ENCODE measurements at places on chromosomes 4 and X.
A peak's percentile ranks its signal among the peaks of the same experiment; 100 is the strongest.

- DNase-seq = no peak
Observed at GRCh38 chr4:150722908-150723362, 141.0 kb downstream of the MAB21L2 start.

GRCh38 chr4:7806338-7807090 is 133.1 kb downstream of the AFAP1 start:
- DNase-seq = no peak

DNA sequence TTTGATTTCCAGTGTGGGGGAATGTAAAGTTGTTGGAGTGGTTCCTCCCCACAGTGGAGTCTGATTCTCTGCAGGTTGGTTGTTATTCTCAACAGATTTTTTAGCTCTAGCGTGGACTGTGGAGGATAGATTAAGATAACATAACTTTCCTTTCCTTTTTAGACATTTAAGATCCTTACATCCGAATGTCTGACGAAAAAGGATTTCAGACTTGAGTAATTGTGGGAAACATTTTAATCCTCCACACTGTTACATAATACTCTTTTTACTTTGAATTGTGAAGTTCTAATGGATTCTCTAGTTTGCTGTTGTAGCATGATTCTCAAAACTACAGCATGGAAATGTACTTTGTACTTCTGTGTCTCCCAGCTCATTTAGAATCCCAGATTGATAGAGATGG is 107.8 kb downstream of the ARHGAP10 start:
- no peak for DNase-seq

DNA sequence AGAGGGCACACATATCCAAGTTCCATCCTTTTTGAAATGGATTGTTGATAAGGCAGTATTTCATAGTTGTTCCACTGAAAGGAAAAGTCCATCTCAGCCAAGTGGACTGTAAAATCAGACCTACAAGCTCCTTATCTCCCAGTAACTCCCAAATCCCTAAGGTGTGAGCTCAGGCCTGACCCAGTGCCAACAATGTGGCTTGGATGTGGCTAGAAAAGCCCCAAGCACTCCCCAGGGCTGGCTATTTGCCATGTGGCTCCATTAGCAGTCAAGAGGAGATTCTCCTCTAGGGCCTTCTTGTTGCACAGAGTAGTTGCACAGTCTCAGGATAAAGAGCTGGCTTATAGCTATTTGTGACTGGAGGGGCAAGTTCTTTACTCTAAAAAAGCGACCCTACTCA is 25.0 kb upstream of the DGKK start:
- no peak for DNase-seq

GRCh38 chrX:154378059-154378798 is 866 bp upstream of the EMD start:
- DNase-seq = peak; percentile 44

DNA sequence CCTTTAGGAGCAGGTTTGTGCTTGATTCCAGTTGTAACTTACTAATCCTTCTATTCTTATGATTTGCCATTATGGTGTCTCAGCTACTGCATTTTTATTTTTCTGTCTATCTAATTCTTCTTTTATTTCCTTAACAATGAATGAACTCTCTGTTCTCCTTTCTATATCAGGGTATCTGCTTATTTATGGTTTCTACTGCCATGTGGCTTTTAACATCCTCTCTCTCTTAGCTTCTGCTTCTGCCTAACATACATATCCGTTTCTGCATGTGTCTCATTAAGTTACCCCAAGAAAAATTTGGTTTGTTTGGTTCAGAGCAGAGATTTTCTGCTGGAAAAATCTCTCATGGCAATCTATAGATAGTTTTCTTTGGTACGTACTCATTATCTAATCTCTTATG is 614.4 kb downstream of the RPA4 start:
- DNase-seq = no peak

DNA sequence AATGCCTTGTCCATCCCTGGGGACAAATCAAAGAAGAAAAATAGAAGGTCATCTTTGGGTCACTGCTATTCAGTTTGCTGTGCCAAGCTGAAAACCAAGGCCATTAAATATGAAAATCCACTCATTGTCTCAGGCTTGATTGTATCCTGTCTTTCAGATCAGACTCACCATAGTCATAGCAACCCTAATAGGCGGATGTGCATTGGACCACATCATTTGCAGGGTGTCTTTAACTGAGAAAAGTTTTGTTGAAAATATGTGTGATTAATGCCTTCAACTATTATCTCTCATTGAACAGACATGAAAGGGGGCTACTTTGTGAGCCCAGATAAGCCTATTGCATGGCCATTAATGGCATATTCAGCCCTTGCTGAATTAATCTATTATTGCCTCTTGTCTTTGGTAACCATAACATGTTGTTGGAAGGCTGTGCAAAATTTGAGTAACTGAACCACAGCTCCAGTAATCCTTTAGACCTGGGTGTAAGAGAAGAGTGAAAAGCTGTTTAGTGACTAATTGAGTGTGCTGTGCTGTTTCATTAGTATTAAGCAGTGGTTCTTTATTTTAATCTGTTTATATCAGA is 453.6 kb upstream of the EPHA5 start:
- no peak for DNase-seq

DNA sequence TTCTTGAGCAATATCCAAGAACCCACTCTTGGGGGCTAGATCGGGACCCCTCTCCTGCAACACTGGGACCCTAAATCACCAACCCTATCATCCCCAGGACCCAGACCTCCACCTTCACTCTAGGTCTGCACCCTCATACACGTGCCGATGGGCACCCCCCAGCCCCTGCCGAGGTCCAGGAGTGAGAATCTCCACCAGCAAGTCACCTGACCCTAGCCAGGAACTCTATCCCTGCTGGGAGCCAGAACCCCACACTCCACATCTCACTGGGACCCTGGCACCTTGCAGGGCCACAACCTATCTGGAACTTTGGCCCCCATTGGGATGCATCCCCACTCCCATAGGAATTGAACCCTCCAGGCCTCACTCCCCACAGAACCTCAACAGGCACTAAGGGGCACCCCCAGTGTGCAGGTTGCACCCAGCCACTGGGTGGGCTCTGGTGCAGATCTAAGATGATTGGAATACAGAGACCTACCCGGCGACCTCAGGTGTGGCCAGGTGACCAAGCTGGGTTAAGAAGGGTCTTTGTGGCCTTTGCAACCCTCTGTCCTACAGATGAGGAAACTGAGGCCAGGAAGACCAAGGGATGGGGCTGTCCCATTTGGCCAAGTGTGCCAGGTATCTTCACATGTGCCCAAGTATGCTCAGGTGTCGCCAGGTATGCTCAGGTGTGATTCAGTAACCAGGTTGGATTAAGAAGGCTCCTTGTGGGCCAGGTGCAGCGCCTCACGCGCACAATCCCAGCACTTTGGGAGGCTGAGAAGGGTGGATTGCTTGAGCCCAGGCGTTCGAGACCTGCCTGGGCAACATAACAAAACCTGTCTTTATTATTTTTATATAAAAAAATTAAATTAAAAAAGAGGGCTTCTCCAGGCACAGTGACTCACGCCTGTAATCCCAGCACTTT is 3.1 kb upstream of the DHRSX start:
- DNase-seq = no peak

DNA sequence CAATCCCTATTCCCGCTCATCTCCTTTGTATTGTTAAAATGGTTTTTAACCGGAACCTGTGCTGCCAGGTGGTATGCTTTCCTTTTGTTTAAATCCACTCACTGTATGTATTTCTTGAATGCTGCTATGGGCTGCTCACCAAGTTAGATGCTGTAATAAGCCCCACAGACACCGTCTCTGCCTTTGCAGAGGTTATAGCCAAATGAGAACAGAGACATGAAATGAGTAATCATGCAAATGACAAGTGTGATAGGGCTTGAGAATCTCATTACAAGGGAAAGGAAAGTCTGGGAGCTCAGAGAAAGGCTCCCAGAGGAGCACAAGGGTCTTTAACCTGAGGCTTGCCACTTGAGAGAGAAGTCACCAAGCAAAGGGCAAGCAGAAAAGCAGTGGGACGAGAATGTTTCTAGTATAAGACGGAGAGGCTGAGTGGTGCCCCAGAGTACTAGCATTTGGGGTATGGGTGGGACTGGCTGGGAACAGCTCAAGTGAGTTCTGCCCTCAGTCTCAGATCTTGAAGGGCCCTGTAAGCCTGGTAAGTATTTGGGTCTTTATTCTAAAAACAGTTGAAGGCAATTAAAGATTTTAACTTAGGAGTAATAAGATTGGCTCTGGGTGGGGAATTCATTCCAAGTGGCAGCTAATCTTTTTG is 110.8 kb upstream of the H2AZ1 start:
- no peak for DNase-seq

DNA sequence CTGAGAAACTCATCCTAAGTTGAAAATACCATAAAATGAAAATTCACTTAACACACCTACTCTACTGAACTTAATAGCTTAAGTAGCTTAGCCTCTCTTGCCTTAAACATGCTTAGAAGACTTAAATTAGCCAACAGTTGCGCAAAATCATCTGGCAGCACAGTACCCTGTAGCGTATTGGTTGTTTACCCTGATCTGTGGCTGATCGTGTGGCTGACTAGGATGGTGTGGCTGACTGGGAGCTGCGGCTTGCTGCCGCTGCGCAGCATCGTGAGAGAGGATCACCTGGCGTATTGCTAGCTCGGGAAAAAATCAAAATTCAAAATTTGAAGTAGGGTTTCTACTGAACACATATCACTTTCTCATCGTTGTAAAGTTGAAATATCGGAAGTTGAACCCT is 6.3 kb downstream of the RUFY3 start:
- DNase-seq = no peak

- peak; percentile 67 for DNase-seq
Observed at GRCh38 chr4:162163892-162164759, at the start of gene FSTL5. FSTL5 (minus strand) TSS chr4:162164000; CDS start chr4:162111396, 52,604 bp downstream.

DNA sequence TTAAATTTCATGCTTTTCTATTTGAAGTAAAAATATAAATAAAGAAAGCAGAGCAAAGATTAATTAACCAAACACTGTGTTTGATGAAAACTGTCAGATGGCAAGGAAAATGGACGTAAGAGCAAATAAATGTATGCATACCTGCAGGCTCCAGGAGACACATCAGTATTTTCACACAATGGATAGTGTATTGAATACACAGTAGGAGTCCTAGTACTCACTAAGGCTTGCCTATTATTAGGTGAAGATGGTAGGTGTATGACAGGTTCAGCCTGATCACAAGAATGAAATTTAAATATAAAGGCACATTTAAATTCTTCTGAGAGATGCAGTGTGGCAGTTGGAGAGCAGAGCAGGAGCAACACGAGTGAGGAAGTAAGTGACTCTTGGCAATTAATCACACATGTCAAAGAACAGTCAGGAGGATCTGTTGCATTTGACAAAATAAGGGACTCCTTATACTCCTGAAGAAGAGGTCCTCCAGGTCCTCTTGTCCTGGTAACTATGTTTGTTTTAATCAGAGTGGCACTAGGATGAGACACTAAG is 106.0 kb upstream of the NDST4 start:
- DNase-seq = no peak

DNA sequence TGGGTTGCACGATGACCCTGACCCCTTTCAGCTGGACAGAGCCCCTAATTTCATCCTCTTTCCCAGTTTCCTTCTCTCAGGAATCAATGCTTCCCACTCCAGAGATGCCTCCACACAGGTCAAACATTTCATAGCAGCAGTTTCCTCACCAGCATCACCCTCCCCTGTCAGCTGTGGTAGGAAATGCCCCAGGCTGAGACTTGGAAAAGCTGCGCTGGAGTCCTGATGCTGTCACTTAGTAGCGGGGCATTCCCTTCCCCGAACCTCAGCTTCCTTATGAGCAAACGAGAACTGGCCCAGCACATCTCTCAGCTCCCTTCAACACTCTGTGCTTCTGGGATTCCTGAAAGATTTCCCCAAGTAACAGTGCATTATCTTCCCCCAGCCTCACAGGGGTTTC is 2.7 kb downstream of the GJB1 start:
- no peak for DNase-seq

GRCh38 chr4:168560184-168561180 is 63.6 kb downstream of the PALLD start:
- DNase-seq = no peak

GRCh38 chr4:52752936-52753335 is 1.7 kb upstream of the ERVMER34-1 start:
- DNase-seq = no peak

- no peak for DNase-seq
Observed at GRCh38 chr4:48904101-48904500, 2.5 kb downstream of the OCIAD2 start.

DNA sequence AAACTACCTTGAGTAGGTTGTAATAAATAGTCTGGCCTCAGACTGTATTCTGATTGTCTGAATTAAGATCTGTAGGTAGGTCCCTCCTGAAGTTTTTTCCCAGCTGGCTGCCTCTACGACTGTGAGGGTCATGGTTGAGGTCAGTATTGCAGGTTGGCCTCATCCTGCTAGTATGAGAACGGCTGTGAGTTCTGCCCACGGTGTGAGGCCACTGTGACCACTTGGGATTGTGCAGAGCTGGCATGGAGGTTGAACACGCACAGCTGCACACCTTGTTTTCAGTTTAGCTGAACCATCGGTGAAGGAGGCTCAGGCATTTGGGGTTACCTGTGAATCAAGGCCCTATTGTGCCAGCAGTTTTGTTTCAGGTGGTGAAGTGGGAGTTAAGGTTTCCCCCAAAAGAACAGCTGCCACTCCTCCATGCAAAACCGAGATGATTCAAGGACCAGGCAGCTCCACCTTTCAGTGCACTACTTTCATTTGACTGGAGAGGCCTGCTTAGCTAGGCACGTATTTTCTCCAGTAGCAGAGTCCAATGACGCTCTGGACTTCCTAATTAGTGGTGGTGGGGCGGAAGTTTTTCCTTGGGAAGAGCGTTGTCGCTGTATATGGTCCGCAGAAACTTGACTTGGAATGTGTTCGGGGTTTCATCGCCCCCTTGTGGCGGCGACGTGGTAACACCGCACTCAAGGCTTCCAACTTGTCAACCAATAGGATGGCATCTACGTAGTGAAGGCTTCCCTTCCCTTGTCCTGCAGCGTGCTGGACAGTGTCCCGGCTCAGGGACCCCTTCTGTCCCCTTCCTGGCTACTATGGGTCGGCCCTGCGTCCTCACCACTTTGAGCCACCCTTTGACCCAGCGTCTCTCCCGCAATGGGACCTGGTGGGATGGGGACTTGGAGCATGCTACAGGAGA is 13.8 kb downstream of the CMC4 start:
- peak; percentile 51 for DNase-seq

- DNase-seq = no peak
Observed at GRCh38 chrX:154596290-154596929, 11.5 kb downstream of the CTAG1A start.

DNA sequence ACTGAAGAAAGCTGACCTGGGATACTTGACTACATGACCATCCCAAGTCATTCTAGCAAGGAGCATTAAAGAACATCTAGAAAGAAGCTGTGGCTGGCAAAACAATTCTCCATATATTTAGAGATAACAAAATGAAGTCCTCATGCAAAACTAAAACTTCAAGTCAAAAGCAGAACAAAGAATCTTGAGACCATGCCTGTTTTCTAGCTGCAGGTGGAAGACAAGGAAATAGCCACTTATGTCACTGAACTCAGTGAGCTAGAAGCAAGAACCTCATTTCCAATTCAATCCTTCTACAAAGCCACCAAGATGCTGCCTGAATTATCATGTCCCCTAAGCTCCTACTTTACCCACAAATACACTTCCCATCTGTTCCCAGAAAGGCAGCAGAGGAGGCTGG is 13.8 kb downstream of the USP46 start:
- DNase-seq = no peak

- no peak for DNase-seq
Observed at GRCh38 chrX:21509912-21510311, 135.7 kb downstream of the CNKSR2 start.
